Mesothelial cell of epicardium (in vitro differentiated cells): ENCODE measurements at places on chromosomes 1 and 21. TPM values are rescaled to one million over a fixed set of nuclear protein-coding genes. Genes with fewer than 3 reads are reported as not detected.

GRCh38 chr1:88179943-88180342, 504.1 kb upstream of the PKN2 start:
- no peak for DNase-seq

DNA sequence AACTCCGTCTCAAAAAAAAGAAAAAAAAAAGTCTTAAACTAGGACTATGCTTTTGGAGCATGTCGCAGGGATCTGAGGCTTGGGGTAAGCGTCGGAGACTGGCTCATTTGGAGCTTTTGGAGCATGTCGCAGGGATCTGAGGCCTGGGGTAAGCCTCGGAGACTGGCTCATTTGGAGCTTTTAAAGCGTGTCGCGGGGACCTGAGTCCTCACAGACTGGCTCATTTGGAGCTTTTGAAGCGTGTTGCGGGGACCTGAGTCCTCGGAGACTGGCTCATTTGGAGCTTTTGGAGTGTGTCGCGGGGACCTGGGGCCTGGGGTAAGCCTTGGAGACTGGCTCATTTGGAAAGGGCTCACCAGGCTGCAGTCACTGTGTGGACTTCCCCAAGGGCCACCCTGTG, 13.6 kb upstream of the TSPEAR start:
- no peak for DNase-seq

Gene PLA2G2A
- total RNA-seq, result 3.7 to 5.0 TPM (median 4.1 TPM) in 3 replicates

GRCh38 chr21:38293113-38293512, 36.3 kb downstream of the KCNJ15 start:
- no peak for DNase-seq
